ENCODE measurements at places on chromosomes 11 and 22.

DNA sequence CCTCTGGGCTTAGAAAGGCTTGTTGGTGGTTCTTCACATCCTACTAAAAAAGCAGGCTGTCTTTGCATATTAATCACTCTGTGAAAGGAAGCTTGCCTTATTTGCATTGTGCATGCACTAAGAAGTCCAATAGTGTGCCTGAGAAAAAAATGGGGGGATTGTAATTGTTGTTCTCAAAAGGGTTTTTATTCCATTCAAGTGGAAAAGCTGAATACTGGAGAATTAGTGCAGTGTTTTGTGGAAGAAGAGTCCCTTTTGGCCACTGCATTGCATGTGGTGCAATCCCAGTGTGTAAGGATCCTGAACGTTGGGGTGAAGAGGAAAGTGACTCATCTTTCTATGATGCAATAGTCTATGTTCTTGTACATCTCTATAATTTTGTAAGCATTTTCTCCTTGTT, 16.5 kb downstream of the NCAM1 start:
- no peak for DNase-seq

GRCh38 chr11:45409587-45409986, 123.4 kb upstream of the SYT13 start:
- no peak for DNase-seq

- DNase-seq = no peak
Measured at GRCh38 chr11:106101819-106102218, 24.4 kb downstream of the AASDHPPT start.

GRCh38 chr11:1481483-1481825, 5.1 kb downstream of the MOB2 start:
- DNase-seq = peak; percentile 84

DNA sequence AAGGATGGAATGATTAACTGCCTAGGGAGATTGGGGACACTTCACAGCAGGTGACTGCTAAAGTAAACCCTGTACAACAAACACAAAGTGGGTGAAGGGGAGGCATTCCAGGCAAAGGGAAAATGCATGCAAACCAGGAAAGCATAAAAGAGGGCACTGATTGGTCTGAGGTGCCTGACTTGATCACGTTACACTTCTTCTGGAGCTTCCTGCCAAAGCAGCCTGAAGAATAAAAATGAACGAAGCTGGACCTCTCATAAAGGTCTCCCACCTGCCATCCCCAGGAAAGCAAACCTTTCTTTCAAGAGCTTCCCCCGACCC, 46.7 kb upstream of the SCUBE2 start:
- no peak for DNase-seq

- no peak for DNase-seq
Measured at GRCh38 chr11:131207901-131208300, 162.5 kb upstream of the NTM start.

GRCh38 chr11:4460151-4460550, 11.1 kb downstream of the OR52K2 start:
- no peak for DNase-seq

DNA sequence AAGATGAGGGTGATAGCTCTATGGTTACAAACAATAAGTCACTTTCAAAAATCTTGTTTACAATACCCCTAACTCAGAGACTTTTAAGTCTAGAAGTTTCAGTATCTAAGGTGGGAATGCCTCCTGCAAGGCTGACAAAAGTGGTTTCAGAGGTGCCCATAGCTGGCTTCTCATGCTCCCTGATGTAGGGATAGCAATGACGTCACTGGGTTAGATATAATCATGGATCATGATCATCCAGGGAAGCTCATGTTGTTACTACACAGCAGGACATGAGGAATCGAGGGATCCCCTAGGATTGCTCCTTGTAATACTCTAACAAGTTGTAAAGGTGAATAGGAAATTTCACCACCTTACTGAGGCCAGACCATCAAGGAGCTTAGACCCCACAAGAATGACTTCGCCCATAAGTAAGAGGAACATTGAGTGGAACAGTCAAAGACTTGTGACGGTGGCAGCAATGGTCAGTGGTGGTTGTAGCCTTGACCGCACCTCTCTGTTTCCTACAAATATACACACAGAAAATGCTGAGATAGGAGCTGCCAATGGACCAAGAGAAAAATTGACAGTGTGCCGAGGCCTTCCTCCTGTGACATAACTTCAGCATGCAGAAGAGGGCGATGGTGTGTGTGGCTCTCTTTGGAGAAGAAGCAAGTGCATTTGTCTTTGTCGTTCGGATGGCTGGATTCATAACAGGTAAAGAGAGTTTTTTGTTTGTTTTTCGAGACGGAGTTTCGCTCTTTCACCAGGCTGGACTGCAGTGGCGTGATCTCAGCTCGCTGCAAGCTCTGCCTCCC, 15.6 kb downstream of the APOL4 start:
- DNase-seq = no peak

DNA sequence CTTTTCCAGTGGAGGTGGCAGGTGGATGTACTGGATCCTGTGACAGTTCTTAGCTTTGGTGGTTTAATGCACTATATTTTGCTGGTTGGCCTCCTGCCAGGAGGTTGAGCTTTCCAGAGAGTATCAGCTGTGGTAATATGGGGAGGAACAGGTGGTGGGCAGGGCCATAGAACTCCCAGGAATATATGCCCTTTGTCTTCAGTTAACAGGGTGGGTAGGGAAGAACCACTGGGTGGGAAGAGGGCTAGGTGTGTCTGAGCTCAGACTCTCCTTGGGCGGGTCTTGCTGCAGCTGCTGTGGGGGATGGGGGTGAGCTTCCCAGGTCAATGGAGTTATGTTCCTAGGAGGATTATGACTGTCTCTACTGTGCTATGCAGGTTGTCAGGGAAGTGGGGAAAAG, 203.8 kb downstream of the DLG2 start:
- DNase-seq = no peak

- no peak for DNase-seq
Measured at GRCh38 chr22:48907591-48907990, 920.1 kb downstream of the BRD1 start.

DNA sequence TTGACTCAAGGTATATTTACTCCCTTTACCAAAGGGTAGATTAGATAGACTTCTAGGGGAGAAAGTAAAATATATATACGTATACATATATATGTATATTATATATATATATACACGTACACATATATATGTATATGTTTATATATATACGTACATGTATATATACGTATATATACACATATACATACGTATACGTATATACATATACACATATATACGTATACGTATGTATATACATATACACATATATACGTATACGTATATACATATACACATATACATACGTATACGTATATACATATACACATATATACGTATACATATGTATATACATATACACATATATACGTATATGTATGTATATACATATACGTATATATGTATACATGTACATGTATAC, 430.5 kb upstream of the ANO3 start:
- no peak for DNase-seq

- DNase-seq = peak; percentile 74
Measured at GRCh38 chr11:78149646-78150045, 10.2 kb upstream of the ALG8 start.

DNA sequence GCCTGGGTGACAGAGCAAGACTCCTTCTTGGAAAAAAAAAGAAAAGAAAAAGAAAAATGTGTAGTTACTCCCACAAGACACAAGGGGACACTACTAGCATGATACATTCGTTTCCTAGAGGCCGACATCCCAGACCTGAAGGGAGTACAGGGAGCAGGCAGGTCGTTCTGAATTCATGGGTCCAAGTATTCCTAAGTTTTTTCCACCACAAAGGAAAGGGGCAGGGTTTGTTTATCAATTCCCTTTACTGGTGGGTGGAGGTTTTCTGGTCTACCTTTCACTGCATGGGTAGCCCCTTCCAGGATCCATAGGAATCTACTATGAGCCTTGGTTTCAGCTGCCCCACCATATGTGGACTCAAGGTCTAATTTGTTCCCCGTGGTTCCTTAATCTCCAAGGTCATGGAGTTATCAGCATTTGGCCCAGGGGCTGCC, 11.8 kb downstream of the TIGD3 start:
- DNase-seq = no peak

- DNase-seq = no peak
Measured at GRCh38 chr11:92136797-92137196, 87.8 kb upstream of the FAT3 start.

DNA sequence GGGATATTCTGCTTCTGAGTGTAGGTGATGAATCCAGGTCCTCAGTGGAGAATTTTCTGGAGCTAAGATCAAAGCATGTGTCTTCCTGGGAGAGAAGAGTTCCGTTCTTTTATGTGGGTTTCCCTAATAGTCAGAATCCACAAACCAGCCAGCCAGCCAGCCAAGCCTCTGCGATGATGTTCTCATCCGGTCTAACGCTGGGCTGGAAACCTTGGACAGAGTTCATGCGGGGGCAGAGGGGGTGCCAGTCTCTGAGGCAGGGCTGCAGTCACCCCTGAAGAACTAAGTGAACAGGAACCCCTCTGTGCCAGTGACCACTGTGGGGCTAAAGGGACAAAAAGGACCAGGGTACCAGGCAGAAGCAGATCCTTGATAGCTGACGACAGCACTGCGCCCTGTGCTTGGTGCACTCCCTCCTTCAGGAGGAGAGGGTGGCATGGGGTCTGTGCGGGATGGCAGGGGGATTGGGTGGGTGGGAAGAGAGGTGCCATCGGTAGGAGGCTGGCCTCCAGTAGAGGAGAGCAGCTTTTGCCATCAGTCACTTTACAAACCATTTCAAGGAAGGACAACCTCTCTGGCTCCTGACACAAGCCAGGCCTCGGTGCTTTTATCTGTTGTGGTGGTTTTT, 27.1 kb downstream of the ADAMTS15 start:
- DNase-seq = no peak

GRCh38 chr11:104625246-104625645, 273.0 kb downstream of the CASP12 start:
- no peak for DNase-seq

- no peak for DNase-seq
Measured at GRCh38 chr22:31218565-31219262, 6.6 kb downstream of the LIMK2 start.

DNA sequence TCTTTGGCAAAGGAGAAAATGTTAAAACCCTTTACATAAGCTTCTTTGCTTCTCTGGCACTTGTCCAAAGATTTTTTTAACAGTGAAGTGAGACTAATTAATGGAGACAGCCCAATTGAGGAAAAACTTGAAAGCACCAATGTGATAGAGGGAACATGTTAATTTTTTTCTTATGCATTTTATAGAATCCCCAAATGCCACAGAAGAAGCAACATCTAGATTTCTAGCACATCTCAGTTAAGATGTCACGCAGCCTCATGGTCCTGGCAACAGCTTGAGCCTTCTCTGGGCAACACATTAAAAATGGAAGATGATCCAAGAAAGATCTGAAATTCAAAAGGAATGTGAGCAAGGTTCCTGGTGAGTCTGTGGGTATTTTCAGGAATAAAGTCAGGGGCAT, 48.5 kb downstream of the PACSIN2 start:
- peak; percentile 52 for DNase-seq

DNA sequence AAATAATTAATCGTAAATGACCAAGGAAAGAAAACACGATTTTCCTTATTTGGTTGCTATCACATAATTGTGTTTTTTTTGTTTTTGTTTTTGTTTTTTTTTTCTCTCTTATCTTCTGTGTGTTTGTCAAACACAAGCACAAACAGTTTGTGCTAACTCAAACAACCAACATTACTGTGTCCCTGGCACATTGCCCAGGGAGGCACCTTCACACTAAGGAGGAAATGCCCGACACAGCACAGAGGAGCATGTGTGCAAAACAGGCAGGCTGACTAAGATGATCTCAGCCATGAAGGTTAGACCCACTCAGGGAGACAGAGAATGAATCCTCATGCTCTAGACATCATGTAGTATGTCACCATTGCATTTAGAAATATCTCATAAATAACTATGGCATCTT, 130.1 kb downstream of the SOX6 start:
- DNase-seq = no peak

DNA sequence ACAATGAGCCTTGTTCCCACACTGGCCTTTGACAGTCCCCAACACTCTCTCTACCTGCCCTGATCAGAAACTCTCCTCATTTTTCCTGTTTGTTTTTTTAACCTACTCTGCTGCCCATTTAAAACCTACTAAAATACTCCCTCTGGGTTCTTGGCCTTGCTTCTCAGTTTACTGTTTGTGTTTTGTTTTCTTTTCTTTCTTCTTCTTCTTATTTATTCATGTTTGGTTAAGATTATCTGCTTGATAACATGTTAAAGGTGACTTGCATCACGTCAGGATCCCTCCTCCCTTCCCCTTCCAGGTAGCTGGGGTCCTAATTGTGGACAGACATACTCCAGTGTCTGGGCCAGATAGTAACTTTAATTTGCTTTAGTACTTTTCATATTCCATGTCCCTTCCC, 95.0 kb upstream of the KCNA4 start:
- no peak for DNase-seq

GRCh38 chr11:35583843-35584242, 34.4 kb upstream of the FJX1 start:
- no peak for DNase-seq

DNA sequence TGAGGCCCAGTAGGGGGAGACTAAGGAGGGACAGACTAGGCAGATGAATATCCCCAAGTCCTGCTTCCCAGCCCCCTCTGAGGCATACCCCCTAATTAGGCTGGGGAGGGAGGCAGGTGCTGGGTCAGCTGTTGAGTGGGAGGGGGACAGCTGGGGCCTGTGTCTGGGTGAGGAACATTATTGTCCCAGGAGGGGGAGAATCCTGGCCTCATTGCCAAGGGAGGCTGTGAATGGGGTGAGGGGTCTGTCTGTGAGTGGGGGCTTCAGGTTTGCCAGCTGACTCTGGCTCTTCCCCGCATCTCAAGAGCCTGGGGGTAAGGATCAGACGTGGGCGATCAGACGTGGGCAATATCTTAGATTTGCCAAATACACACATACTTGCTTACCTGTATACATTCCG, 2.1 kb downstream of the INPPL1 start:
- peak; percentile 35 for DNase-seq

- DNase-seq = no peak
Measured at GRCh38 chr11:116207019-116207418, 565.8 kb downstream of the BUD13 start.

- DNase-seq = no peak
Measured at GRCh38 chr22:37311761-37312312, 29.5 kb downstream of the CYTH4 start.

- DNase-seq = no peak
Measured at GRCh38 chr11:8683115-8683807, 669 bp downstream of the RPL27A start.

DNA sequence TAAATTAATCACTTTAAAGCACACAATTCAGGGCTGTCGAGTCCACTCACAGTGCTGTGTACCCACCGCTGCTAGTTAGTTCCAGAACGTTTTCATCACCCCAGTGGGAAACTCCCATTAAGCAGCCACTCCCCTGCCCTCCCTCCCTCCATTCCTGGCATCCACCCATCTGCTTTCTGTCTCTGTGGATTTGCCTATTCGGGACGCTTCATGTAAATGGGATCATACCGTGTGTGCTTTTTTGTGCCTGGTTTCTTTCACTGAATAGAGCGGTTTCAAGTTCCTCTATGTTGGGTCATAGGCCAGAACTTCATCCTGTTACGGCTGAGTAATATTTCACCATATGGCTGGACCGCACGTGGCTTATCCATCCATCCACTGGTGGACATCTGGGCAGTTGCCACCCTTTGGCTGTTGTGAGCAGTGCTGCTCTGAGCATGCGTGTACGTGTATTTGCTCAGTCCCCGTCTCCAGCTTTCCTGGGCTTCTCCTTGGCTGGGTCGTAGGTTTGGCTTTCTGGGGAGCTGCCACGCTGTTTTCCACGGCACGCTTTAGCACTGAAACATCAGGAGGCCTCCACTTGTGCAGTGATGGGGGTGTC, 30.1 kb downstream of the ARHGAP8 start:
- no peak for DNase-seq
